ENCODE measurements at places on chromosomes 1 and 21.
A peak's percentile ranks its signal among the peaks of the same experiment; 100 is the strongest.

DNA sequence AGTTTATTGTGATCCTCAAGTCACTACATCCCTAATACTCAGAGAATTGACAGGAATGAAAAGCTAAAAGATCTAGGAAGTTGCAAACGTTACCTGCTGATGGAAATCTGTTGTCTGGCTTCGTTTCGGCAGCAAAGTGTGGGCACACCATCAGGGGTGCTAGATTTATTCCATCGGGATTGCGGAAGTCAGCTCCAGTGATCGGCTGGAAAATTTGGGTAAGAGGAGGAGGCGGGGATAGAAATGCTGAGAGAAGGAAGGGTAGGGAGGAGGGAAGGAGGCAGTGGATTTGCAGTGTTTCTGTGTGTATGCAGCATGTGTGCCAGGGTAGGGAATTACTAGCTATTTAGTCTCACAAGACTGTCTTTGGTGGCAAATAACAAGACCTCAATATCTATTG is at the start of gene CTSK:
TSS of gene CTSK (minus strand) at position 140 of the 400 bp plus-strand sequence. CDS start 1,455 bp downstream, outside the sequence.
- DNase-seq, result no peak

DNA sequence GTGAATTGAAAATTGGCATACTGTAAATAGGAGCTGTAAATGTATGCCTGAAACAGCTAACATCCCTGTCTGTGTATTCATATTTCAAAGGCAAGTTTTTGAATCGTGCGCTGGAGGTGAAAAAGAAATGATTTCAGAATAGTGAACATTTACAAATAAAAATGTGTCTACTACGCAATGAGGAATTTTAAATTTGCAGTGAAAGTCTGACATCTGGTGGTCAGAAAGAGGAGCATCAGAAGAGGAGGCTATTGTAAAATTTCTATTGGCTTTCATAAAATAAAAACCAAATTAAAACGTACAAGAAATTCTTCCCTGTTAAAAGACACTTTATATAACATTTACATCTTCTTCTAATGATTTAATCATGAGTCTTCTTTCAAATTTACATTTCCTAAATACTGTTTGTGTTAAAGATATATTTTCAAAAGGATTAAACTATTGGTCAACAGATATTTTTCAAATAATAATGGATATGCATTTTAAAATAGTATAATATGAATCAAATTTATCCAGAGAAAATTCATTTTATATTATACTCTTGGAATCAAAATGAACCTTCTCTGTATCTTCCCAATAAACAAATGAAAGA is 113.7 kb upstream of the RRP15 start:
- peak; percentile 36 for DNase-seq

GRCh38 chr1:224635356-224635755 is 19.2 kb downstream of the CNIH3 start:
- DNase-seq, result no peak

- no peak for DNase-seq
Observed at GRCh38 chr1:82593561-82593960, 792.8 kb downstream of the ADGRL2 start.

GRCh38 chr1:111602302-111602701 is 17.3 kb upstream of the RAP1A start:
- no peak for DNase-seq

DNA sequence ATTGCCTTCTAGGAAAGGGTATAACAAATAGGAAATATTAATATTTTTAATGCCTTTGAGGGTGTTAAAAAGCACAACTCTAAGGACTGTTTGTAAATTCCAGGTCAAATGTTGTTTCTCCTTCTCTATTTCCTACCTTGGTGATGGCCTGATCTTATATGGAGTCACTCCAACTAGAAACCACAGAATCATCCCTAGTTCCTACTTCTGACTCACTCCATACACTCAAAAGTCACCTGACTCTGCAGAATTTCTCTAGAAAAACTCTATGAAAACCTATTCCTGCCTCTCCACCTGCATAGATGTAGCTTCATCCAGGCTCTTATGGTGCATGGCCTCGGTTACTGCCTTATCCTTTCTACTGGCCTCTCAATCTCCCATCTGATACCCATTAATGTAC is 14.5 kb downstream of the RGS4 start:
- DNase-seq, result no peak

DNA sequence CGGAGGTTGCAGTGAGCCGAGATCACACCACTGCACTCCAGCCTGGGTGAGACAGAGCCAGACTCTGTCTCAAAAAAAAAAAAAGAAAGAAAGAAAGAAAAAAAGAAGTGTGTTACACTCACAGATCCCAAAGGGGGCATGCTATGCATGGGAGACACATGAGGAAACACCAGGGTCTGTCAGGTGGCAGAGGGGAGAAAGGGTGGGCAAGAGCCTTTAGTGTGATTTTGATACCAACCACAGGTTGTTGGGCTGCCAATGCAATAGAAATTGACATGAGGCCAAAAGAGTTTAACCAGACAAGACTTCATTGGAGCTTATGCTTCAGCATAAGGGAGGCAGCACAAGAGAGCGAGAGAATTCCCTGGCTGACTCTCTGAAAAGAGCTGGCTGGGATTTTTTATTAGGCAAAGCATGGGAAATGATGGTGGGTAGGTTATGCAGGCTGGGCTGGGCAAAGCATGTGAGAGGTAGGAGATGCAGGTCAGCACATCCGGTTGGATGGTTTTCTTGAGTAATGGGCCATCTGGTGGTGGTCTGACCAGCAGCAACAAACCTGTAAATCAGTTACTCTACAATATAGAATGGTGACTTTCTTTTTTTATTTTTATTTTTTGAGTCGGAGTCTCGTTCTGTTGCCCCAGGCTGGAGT is 11.7 kb upstream of the EXTL1 start:
- DNase-seq, result peak; percentile 45
